Mucosa of descending colon (tissue), 3 donors: ENCODE measurements at places on chromosomes 1 and 21. TPM values are rescaled to one million over a fixed set of nuclear protein-coding genes. Genes with fewer than 3 reads are reported as not detected.

DNA sequence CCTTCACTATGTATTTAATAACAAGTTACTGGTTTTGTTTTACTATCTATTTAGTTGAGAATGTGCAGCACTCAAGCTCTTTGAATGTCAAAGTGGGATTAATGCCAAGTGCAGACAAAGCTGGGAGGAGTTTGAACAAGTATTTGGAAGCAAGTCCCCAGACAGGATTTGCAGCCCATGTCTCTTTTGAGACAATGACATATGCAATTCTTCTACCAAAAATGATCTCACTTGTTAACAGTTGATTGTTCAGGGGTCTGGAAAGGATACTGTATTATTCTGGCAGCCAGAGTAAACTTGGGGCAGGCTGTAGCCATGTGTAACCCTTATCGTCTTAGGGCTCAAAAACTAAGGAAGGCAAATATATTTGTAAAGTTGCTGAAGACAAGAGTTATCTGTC lies 15.8 kb downstream of the COLGALT2 start:
- no peak for DNase-seq

DNA sequence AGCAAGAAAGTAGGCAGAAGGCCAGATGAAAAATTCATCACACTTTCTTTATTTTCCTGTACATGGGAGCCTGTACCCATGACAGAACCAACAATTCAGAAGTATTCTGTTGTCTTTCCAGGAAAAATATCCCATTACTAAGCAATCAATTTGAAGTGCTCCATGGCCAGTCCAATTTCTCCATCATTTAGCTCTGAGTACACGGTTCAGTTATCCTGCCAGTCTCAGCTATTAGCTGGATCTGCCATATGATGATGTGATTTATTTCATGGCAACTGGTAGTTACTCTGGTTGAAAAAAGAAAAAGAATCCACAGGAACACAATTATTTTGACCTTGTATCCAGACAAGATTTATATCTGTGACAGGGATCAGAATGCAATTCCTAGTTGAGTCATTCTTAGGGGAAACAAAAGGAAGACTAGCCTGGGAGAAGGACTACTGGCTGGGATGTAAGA lies 70.6 kb upstream of the GORAB start:
- no peak for DNase-seq

The CRYAA gene
- not detected for total RNA-seq

DNA sequence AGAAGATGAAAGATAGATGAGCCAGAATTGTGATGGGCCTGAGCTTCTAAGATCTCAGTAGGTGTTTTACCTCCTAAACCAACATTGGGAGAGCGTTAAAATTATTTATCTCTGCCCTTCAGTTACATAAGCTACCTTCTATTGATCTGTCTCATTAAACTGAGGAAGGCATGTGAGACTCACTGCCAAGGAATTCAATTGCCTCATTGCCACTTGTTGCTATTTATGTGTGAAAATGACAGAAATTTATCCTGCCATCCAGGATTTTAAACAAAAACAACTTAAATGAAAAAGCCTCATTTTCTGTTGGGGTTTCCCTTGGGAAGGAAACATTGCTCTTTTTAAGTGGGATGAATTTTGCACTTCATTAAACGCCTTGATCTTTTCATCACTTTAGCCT lies 78.7 kb upstream of the RUNX1 start:
- no peak for DNase-seq

DNA sequence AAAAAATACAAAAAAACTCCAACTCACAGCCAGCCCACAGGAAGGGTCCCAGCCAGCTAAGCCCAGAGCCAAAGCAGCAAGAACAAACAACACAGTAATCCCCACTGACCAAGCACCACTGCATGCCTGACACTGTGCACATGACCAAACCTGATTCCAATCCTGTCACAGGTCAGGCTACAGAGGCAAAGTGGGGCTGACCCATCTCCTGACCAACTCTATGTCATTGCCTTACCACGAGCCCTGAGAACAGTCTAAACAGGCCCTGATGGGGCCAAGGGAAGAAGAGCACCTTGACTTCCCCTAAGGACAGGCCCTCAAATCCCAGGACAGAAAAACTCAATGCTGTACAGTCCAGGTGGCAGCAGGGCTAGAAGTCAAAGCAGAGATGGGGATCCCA lies 2.4 kb downstream of the LSS start:
- no peak for DNase-seq

- no peak for DNase-seq
Measured at GRCh38 chr1:30777060-30777903, 19.7 kb upstream of the LAPTM5 start.

GRCh38 chr1:54698346-54698745 lies 17.3 kb upstream of the TTC4 start:
- DNase-seq = no peak

DNA sequence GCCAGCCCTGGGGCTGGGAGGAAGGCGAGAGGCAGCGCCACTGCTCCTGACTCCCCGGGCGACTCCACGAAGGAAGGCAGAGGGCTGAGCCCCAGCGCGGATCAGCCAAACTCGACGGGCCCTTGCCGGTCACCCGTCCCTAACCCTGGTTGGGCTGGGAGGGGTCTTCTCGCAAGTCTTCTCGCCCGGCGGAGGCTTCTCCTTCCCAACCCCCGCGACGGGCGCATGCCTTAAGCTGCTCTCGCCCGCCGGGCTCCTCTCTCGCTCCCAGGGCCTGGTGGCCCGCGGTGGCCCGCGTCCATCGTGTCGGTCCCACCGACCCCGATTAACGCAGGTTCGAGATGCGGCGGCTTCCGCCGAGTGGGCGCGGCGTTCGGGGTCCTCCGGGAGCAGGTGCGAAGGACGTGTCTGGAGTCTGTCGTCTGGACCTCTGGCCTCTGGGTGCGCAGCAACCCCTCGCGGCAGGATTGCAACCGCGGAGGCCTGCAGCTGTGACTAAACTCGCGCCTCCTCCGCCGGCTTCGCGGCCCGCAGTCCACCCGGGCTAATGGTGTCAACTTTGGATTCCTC lies 29.0 kb upstream of the PPM1J start:
- peak; percentile 13 for DNase-seq

DNA sequence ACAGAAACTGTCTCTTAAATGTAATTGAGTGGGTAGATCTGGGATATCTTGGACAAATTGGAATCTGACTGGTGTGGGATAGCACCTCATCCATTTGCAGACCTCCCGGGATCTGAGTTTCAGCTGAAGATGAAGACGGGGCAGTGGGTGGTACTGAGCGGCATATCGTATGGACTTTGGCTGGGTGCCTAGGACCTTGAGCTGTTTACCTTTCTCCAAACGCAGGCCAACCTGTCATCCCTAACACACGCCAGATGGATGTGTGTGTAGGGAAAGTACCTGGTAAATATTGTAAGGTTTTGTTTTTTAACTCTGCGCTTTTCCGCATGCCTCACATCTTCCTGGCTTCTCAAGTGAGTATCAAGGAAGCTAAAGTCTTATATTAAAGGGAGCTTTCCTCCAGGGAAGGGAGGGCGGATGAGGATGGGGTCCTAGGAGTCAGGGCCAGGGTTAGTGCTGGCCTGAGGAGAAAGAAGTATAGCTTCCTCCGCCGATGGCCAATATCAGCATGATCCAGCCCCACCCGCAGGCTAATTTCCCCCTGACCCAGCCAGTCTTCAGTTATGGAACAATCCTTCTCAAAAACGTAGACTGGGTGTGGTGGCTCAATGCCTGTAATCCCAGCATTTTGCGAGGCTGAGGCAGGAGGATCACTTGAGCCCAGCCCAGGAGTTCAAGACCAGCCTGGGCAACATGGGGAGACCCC lies 26.2 kb downstream of the ATP8B2 start:
- DNase-seq = no peak

DNA sequence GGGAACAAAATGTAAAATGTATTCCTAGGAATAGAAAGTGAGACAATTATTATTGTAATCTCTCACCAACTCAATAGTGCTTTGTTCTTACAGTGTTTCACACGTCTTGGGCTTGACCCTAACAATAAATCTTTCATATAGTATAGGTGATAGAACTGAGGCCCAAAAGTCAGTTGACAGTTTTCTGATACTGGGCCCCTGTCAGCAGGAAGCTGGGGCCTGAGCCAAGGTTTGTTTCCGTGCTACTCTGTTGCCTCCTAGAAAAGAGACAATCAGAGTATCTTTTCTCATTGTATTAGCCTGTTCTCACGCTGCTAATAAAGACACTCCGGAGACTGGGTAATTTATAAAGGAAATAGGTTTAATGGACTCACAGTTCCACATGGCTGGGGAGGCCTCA lies 5.0 kb downstream of the RRP1B start:
- no peak for DNase-seq

- DNase-seq = no peak
Measured at GRCh38 chr1:88284066-88284465, 400.0 kb upstream of the PKN2 start.

DNA sequence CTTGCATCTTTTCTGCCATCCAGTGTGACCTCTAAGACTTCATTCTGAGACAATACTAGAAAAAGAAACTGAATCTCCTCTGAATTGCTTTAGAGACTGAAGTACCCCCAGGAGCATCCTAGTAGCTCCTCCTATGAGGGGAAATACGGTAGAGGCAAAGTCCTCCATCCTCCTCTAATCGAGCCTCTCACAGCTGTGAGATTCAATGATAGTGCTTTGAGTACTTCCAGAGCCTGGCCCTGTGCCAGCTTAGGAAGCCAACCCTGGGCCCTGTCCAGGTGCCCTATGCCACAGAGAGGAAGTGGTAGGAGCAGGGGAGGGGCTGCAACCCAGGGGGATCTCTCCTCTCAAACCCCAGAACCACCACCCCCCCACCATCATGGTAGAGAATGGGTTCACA lies 10.7 kb downstream of the RORC start:
- no peak for DNase-seq

DNA sequence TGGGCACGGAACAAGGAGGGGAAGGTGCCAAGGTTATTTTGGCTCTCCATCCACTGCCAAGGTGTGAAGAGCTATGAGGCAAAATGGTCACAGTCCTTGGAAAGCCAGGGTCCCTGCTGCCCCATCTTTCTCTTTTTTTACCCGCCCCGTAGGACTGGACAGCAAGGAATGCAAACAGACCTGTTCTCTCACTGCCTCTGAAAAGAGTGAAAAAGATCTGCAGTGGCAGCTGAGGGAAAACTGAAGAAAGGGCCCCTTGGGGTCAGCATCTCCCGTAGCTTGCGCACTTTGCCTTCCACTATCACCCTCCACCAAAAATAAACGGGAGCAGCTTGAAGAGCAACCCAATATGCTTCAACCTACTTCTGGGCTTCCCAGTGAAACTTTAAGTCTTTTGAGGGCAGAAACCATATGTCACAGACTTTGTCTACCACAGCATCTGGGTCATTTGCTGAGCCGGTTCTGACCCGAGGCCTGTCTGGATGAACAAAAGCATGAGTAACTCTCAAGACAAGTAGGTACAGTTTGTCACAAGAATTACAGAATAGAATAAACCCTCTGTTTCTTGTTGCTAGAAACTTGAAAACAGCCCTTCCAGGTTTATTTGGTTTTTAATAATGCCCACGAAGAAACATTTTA lies 9.4 kb upstream of the KIF14 start:
- DNase-seq = no peak

The GJA8 gene
- not detected for total RNA-seq

The C4BPB gene
- 7.2 TPM for total RNA-seq

The CFHR2 gene
- not detected for total RNA-seq

- no peak for DNase-seq
Measured at GRCh38 chr1:5941671-5942070, 50.6 kb downstream of the NPHP4 start.

DNA sequence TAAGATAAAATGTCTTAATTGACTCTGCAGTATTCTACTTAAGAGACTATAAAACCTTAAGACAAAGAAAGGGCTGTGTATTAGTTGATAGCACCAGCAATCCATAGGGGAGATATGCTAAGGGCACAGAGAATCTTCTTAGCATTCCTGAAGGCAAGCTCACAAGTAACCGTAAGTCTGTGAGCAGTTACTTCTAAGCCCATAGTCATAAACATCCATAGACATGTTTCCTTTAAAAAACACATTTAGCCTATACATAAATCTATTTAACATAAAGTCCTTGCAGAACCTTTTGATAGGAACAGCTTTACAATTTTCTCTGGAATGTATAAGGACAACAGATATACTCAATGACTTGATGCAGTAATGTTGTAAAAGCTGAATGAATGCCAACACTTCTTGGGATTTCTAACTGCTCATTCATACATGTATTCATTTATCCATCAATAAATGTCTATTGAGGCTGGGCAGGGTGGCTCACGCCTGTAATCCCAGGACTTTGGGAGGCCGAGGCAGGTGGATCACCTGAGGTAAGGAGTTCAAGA lies 6.3 kb upstream of the ERRFI1 start:
- no peak for DNase-seq

The PGLYRP3 gene
- total RNA-seq = not detected

DNA sequence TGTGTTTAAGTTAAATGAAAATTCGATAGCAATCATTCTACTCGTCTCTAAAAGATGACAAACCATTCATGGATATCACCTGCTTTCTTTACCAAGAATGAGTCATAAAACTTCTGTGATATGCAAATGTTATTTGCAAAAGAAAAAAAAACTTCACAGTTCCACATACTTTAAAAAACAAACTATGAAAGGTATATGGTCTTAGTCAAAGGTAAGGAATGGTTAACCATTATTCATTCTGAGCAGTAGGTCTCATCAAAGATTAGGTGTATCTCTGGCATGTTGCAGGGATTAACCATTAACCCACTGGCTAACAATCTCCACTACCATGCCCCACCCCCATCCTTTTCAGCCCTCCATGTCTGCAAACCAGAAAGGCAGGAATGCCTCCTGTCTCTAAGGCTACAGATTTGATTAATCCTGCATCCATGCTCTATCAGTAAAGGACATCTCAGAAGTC lies 44.4 kb downstream of the PTPN14 start:
- DNase-seq = no peak

GRCh38 chr1:171841931-171842761 lies 848 bp downstream of the DNM3 start:
- no peak for DNase-seq

The MYBPH gene
- not detected for total RNA-seq

GRCh38 chr1:16459352-16459925 lies 18.9 kb downstream of the NECAP2 start:
- no peak for DNase-seq

DNA sequence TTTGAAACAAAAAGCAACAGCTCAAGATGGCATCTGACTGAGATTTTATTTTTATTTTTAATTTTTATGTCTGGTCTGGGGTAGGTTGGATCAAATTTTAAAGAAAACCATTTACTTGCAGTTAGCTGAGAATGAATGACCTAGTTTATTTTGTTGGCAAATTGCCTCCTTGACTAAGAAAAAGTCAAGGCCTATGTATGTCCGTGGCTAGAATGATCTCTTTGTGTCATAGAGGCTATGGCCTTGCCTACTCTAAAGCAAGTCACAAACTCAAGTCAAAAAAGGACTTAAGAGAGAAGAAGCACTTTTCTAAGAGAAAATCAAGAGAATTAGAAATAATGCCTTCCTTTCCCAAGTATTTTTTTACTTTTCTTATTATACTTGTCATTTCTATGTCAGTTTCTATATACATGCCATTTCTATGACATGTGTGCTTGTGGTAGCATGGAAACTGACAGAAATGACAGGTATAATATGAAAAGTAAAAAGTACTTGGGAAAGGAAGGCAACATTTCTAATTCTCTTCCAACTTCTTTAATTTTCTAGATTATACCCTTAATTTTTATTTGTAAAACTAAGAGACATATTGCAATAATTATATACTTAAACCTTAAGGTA lies 136.7 kb downstream of the CENPF start:
- no peak for DNase-seq

- DNase-seq = no peak
Measured at GRCh38 chr21:29102791-29103257, 27.6 kb upstream of the MAP3K7CL start.

The TIAM1 gene
- total RNA-seq = 6.2 TPM
